ENCODE measurements at places on chromosomes 2 and 18.

GRCh38 chr18:52344881-52345280 is 4.9 kb downstream of the DCC start:
- DNase-seq = no peak

DNA sequence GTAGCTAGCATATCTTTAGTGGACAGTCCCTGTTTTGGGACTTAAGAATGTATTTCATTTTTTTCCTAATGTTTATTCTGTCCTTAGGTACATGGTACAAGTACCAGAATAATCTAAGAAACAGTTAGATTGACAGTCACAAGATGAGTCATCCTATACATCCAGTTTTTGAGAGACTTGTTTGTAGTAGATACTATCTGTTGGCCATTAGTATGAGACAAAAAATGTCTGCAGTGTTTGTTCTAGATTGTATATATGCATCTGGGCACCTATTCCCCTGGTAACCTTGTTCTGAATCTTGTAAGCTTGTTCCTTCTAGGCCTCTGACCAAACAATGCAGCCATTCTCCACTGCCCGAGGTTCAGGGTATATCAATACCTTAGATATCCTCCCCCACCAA is 1343.5 kb downstream of the SUCLG1 start:
- no peak for DNase-seq

DNA sequence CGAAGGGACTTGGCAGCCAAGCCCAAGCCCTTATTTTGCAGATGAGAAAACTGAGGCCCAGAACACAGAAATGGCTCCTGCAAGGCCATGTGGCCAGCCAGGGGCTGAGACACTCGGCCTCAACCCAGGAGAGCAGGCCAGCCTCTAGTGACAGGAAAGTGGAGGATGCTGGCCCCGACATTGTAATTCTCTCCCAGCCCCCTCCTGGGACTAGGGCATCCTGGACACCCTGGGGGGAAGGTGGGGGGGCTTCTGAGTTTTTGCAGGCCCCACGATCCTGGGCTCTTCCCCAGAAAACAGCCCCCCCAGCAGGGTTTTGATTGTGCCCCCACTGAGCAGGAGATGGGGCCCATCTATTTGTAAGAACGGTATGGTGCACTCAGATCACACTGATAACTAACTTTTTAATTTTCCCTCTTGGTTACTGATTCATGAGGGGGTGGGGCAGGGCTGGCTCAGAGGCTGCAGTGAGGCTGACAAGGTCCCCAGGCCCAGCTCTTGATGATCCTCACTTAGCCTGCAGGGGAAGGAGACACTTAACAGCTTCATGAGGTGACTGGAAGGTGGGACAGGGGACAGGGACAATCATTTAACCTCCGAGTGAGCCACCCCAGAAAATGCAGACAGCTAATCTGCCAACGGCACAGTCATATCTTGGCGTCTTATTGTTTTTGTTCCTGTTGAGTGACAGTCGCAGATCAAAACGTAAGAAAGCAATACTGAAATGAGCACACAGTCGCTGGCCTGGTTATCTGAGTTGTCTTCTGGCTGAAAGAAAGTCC is 18.9 kb downstream of the SMAD7 start:
- no peak for DNase-seq

GRCh38 chr2:212939777-212940531 is 211.5 kb downstream of the IKZF2 start:
- DNase-seq = no peak

DNA sequence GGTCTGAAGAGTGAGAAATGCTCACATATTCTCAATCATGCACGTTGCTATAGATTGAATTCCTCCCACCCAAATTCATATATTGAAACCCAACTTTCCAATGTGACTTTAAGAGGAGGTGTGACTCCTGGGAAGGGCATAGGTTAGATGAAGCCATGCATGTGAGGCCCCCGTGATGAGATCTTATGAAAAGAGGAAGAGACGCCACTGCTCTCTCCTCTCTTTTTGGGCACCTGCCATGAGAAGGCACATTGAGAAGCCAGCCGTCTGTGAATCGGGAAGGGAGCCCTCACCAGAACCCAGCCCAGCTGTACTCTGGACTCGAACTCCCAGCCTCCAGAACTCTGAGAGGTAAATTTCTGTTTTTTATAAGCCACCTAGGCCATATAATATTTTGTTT is 842.6 kb upstream of the SALL3 start:
- DNase-seq = no peak
